ENCODE measurements at places on chromosomes 2 and 18.

DNA sequence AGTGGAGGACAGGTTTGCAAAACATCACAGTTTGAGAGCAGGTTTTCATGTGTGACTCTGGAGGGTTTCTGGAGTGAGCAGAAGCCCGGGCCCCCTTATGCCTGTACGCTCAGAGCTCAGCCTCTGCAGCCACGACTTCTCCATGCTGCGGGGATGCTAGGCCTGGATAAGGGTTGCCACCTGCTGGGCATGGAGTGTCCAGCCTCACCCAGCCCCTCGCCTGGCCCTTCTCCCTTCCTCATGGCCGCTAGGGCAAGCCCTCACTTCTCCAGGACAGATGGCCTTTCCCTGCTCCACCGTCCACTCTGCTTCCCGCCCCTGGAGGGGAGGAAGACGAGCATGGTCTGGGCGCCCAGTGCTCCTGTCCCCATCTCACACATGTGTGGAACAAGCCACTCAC is 318.7 kb downstream of the GBX2 start:
- DNase-seq = no peak

DNA sequence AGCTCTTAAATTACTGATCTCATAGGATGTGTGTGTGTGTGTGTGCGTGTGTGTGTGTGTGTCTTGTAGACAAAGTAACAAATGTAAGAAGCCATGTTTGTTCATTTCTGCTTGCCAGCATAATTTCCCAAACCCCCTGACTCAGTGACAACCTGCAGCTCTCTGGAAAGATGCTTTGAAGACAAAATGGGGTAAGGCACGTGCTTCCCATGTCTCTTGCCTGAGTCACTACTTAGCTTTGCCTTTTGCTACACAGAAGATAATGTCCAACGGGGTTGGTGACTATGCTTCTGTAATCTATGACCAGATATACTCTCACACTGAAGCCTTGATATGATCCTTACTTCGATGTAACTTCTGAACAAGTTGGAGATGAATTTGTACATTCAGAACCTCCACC is 332.0 kb downstream of the SLC4A3 start:
- no peak for DNase-seq

DNA sequence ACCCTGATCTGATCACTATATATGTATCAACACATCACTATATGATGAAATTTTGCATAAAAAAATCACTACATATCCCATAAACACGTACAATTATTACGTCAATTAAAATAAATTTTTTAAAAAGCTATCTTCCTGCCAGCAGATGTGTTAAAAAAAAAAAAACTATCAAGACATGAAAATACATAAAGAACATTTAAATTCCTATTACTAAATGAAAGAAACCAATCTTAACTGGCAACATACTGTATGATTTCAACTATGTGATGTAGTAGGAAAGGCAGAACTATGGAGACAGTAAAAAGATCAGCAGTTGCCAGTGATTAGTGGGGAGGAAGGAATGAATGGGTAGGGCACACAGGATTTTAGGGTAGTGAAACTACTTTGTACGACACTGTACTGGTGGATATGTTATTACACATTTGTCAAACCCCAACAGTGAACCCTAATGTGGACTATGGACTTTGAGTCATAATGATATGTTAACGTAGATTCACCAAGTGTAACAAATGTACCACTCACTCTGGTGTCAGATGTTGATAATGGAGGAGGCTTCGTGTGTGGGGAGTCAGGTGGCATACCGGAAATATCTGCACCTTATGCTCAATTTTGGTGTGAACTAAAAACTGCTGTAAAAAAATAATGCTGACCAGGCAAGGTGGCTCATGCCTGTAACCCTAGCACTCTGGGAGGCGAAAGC is 27.4 kb downstream of the USP34 start:
- peak; percentile 63 for DNase-seq

- DNase-seq = no peak
Measured at GRCh38 chr2:104531122-104531521, 322.8 kb upstream of the POU3F3 start.

DNA sequence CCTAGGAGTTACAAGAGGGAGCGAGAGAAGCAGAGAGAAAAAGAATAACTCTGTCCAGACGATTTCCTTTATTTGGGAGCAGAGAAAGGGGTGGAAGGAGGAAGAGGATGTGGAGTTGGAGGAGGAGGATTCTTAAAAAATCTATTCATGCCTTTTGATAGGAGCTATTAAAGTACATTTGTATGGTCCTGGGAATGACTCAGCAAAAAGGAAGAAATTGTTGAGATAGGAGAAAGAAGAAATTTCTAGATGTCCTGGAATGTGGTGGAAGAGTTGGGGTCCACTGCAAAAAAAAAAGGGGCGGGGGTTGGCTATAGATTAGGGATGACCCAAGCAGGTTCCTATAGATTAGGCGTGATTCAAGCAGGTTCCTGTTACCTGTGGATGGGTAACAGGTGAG is 32.4 kb upstream of the RPRM start:
- DNase-seq = no peak

- no peak for DNase-seq
Measured at GRCh38 chr2:138238908-138239307, 262.7 kb upstream of the SPOPL start.

DNA sequence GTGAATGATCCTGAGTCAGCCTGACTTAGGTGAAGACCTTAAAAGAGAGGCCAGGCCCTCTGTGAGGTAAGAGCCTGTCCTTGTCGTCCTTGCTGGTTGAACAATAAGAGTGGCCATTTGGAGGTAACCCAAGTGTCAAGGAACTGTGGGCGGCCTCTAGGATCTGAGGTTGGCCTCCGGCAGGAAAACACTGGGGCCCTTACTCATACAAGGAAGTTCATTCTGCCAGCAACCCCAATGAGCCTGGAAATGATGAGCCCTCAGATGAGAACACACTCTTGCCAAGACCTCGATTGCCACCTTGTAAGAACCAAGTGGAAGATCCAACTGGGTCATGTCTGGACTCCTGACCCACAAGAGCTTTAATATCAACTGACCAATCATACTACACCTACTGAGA is 95.5 kb upstream of the LRATD1 start:
- DNase-seq = no peak

- DNase-seq = no peak
Measured at GRCh38 chr18:76260941-76261472, 234.0 kb downstream of the ZNF516 start.

DNA sequence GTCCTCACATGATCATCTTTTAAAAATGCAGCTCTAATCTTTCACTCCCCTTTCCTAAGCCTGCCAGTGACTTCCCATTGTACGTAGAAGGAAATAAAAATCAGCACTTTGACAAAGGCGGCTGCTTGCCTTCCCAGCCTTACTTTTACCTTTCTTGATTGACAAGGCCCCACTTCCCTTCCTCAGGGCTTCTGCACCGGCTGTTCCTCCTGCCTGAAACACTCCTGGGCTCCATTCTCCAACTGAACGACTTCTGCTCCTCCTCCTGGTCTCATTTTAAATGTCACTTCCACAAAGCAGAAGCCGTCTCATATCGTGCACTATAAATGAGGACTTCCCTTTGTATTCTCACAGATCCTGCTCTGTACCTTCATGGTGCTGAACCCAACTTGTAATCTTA is 56.1 kb downstream of the OSBPL6 start:
- no peak for DNase-seq
